Activated CD8-positive, alpha-beta T cell treated with anti-CD3 and anti-CD28 coated beads, Interleukin-2, amount 10 ng/mL, durations not matched to agents 7 days and 5 days (primary cell): ENCODE measurements at places on chromosomes 6 and 20. TPM values are rescaled to one million over a fixed set of nuclear protein-coding genes. Genes with fewer than 3 reads are reported as not detected.
A peak's percentile ranks its signal among the peaks of the same experiment; 100 is the strongest.

Gene CPNE1
- 272 TPM for total RNA-seq

GRCh38 chr6:112216662-112217551 lies 37.5 kb downstream of the LAMA4 start:
- DNase-seq = no peak

GRCh38 chr6:144683216-144684070 lies 398.3 kb downstream of the UTRN start:
- DNase-seq = no peak

DNA sequence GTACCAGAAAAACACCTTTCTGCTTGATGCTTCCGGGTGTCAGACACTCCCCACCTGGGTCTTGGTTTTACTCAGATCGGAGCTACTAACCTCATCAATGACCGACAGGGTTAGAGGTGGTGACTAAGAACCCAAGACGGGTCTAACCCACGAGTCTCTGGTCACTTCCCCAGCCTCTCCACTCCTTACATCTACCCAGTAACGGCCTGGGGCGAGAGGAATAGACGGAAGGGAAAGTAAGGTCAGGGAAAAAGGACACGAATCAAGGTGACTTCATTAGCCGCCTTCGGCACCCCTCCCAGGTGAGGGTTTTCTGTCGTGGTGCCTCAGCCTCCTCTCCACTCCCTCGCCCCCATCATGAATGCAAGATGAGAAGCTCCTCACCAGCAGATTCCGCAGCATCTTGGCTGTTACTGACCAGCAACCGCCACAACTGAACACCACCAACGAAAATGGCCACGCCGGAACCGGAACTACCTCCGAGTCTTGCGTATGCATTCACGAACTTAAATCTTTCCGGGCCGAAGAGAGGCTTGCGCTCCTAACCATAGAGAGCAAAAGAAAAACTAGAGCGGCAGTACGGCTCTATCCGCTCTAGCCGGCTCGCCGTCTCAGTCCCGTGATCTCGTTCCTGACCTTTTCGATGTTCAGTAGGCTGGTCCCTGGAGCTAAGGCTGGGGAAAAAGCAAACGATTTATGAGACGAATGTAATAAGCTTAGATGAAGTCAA lies at the start of gene COX7A2:
TSS of gene COX7A2 (minus strand) at position 469 of the 730 bp plus-strand sequence. CDS start at position 402, 67 bp downstream.
- DNase-seq = peak; percentile 93

- DNase-seq = peak; percentile 47
Observed at GRCh38 chr6:44058617-44059358, 68.5 kb downstream of the MRPL14 start.

GRCh38 chr6:75299801-75300530 lies 15.4 kb upstream of the TMEM30A start:
- no peak for DNase-seq

Gene CCN6
- total RNA-seq = not detected

DNA sequence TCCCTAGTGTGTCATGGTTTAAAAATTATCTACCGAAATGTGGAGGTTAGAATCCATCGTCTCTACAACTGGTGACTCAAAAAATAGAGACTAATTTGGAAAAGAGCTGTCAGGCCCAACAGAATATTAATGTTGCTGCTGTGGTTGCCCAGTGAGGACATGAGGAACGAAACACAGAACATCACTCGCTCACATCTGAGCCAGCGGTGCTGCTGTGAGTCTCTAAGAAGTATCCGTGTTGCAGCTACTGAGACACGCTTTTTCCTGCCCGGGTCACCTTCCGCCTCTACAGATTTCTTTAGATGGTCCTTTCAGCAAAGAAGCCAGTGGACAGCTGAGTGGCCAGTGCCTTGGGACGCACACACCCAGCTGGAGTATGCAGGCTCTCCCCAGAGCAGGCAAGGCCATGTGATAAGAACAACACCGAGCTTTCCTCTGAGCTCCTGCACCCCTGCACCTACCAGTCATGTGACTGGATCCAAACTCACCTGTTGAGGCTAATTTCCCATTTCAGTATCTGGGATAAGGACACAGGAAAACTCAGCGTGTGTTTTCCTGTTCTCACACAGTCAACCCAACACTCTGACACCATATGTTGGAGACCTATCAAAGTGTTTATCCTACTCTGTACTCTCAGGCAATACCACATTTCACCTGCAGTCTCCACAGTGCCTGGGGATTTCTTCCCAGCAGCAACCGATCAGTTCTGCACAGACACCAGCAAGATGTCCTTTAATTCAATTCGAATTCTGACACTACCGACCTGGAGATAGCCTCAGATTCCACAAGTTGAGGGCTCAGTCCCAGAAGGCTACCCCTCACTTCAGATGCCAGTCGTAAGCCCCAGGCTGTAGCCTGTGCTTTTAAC lies 119.0 kb upstream of the RPS6KA2 start:
- no peak for DNase-seq

Gene ABHD16B
- not detected for total RNA-seq

DNA sequence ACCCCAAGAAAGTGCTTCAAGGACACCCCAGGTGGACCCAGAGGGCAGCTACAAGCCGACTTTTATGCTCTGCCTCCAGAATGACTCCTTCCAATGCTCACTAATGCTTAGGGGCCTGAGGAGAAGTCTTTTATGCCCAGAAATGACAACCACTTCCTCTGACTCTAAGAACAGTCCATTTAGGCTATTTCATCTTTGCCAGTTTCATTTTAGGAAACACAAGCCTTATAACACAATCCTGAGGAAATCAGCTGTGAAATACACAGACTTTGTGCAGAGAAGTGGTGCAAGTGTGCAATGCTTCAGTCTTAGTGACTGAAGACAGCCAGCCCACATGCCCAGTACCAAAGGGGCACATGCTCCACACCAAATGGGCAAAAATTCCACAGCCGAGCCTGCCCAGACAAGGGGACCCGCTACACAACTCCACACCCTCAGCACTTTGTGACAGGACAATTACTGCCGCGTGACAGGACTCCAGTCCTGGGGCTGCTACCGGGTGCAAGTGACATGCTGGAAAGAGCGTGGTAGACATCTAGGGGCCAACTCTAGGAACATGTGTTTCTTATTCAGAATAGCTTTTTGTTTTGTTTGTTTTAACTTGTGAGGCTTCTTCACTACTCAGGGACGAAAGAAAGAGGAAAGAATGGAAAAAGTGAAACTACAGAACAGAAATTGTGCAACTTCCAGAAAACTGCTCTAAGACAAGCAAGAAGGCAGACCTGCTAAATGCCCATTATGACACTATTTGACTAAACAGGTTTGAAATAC lies 28.2 kb upstream of the PLAGL1 start:
- DNase-seq = peak; percentile 51

- DNase-seq = no peak
Observed at GRCh38 chr6:3565291-3565690, 108.4 kb upstream of the SLC22A23 start.

Gene CRISP2
- not detected for total RNA-seq

GRCh38 chr6:150640556-150641209 lies 41.0 kb downstream of the PLEKHG1 start:
- no peak for DNase-seq

Gene LPIN3
- total RNA-seq = 0.91 TPM

Gene KCNK15
- total RNA-seq = not detected

- no peak for DNase-seq
Observed at GRCh38 chr20:57108742-57109570, 157.5 kb downstream of the BMP7 start.

Gene CAPN11
- total RNA-seq = 0.70 TPM

Gene SIRPB1
- 1.5 TPM for total RNA-seq

- DNase-seq = no peak
Observed at GRCh38 chr6:40852779-40853373, 186.1 kb downstream of the UNC5CL start.

DNA sequence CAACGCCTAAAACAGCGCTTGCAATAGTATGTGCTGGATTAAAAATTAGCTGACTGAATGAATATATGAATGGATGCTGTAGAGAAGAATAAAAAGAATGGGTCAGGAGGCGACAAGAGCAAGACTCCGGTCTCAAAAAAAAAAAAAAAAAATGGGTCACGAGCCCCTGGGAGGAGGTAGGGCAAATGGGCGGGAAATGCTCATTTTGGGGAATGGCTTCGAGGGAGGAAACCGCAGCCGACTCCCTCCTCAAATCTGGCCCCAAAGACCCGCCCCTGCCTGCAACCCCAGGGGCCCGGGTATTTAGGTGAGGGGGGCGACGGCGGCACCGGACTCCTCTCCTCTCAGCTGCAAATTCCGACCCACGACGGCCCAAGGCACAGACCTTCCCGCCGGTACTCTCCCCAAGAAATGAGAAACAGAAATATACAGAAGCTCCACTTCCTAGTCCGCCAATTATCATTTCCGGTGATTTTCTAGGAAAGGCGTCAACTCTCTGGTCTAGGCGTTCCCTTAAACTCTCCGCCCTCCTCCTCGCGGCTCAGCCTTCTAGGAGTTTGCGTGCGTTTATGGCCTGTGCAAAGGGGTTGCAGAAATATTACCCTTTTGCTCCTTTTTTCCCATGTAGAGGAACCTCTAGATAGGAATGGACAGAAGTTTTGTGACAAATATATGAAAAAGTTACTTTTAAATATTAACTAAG lies at the start of gene ZNF311:
TSS of gene ZNF311 (minus strand) at position 133 of the 703 bp plus-strand sequence. CDS start 1,361 bp downstream, outside the sequence.
- peak; percentile 62 for DNase-seq

Gene MUC22
- total RNA-seq = not detected

Gene KHDC1L
- total RNA-seq = not detected

GRCh38 chr6:139447656-139447975 lies 73.2 kb upstream of the CITED2 start:
- no peak for DNase-seq

Gene RIPPLY2
- total RNA-seq = not detected

Gene ENPP5
- not detected for total RNA-seq

DNA sequence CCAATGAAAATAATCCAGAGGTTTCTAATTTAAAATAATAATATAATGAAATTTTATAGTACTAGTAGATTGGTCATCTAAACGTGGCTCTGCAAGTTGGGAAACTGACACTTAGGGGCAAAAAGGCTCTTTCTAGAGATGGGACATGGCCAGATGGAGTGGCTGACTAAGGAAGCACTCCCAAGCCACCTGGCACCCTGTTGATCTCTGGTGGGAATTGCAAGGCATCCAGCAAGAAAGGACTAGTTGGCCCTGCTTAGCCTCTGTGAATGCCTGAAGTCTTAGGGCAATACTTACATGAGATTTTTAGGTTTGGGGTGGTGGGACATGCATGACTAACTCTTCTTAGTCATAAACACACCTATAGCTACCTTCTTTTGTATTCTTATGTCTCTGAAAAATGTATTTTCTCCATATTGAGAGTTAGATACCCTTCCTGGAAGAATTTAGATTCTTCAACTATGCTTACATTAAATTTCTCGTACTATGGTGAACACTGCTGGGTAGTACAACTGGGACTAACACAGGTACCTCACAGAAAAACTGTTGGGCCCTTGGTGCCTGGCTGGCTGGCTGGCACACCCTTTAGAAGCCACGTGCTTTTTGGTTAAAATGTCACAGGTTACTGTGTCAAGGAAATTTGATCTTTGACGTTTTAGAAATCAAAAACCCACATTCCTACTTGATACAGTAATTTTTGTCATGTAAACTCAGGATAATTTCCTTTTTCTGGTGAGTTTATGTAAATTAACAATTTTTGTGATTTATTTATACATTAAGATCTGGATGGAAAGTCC lies 25.0 kb upstream of the SH3BGRL2 start:
- DNase-seq = no peak

GRCh38 chr6:169162249-169162648 lies 91.4 kb downstream of the THBS2 start:
- DNase-seq = no peak

DNA sequence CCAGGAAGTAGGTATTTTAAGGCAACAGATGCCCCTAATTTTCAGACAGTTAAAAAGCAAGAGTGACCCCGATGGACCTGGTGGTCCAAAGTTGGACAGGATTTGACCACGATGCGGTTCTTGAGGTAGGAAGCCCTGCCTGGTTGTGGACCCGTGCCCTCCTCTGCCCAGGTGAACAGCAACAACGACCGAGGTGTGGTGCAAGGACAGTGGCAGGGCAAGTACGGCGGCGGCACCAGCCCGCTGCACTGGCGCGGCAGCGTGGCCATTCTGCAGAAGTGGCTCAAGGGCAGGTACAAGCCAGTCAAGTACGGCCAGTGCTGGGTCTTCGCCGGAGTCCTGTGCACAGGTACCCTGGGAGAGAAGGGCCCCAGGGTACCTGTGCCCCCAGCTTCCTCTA lies 18.7 kb downstream of the TGM6 start:
- no peak for DNase-seq

Gene EDN1
- not detected for total RNA-seq

GRCh38 chr6:50714487-50715379 lies 1.4 kb downstream of the TFAP2D start:
- no peak for DNase-seq

DNA sequence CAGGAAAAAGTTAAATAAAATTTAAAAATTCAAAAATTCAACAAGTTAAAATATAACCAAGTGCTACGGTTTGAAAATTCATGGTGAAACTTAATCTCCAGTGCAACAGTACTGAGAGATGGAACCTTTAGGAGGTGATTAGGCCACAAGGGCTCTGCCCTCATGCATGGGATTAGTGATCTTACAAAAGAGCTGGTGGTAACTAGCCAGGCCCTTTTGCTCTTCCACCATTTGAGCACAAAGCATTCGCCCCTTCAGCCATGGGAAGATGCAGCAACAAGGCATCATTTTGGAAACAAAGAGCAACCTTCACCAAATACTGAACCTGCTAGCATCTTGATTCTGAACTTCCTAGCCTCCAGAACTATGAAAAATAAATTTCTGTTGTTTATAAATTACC lies 80.9 kb downstream of the RNGTT start:
- no peak for DNase-seq

GRCh38 chr20:45098103-45098773 lies 2.7 kb downstream of the KCNS1 start:
- DNase-seq = no peak

Gene CST4
- total RNA-seq = not detected

- DNase-seq = no peak
Observed at GRCh38 chr6:31877651-31878161, 1.1 kb downstream of the SLC44A4 start.
